ENCODE measurements at places on chromosomes 1 and 21. TPM values are rescaled to one million over a fixed set of nuclear protein-coding genes. Genes with fewer than 3 reads are reported as not detected.

The PTGS2 gene
- 11.5 TPM for total RNA-seq

The PAX7 gene
- total RNA-seq: not detected

The PPIAL4G gene
- not detected for total RNA-seq

DNA sequence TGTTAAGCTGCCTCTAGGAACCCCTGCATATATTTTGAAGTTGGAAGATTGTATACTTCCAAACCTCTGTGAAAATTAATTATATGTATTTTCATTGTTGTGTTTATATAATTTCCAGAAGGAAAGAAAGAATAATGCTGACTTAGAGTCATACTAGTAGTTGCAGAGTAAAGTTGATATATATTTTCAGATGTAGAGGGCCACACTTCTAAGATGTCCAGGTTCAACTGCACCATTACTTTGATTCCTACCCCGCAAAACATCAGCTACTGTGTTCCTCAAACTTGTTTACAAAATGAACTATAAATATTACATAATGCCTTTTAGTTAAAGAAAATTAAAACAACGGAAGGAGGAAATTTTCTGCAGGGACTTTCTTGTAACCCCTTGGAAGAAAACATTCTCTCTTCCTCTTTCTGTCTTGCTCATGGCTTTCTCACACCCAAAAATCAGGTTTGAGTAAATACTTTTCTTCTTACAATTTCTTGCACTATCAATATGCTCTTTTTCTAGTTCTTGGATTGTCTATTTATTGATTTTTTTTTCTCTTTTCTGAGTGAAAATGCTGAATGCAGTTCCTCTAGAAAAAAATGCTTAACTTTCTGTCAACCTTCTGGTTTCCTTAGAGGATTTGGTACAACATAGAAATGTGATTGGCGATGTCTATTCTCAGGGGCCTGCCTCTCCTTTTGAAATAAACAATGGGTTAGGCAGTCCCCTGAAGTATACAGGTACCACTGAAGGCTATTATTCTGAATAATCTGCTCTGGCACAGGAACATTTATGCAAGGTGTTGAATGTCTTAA is 867.8 kb downstream of the TTLL7 start:
- H3K4me3 ChIP-seq: no peak overlapping the region
- H3K4me1 ChIP-seq: no peaks in the 10 kb centered on the region
- H3K27me3 ChIP-seq: no peaks in the 10 kb centered on the region
- no peaks in the 10 kb centered on the region for H3K36me3 ChIP-seq
- DNase-seq: no peak

DNA sequence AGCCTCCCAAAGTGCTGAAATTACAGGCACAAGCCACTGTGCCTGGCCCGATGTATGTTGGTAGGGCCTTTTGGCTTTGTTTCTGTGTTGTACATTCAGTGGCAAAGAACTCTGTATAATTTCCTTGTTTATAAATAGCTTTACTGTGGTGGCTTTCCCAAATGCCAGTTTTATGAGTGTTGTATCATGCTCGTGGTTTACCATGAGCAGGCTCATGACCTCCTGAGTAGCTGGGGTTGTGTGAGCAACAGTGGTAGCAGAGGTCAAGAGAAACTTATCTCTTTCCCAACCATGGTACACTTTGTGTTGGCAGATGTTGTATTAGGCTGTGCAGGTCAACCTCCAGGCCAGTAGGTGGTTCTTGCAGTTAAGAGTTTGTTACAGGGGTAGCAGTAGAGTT is 420.4 kb upstream of the BEND5 start:
- no peak overlapping the region for H3K27ac ChIP-seq
- no peak for DNase-seq
- no peaks in the 10 kb centered on the region for H3K36me3 ChIP-seq

DNA sequence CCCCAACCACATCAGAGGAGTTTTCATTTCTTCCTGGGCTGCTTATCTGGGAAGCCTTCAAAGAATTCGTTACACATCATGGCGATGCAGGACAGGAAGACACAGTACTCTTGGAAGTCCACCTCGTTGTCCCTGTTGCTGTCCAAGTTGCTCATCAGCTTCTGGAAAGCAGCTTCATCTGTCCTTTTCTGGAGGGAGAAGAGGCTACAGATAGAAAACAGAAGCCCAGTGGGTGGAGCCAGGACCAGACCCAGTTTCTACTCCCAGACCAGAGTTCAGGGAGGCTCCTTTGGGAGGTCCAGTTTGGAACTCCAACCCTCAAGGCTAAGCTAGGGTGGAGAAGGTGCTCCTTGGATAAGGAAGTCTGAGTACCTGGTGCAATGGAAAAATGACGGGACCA is 1.9 kb downstream of the S100A4 start:
- peak overlapping the region; percentile 61 for H3K4me3 ChIP-seq
- H3K4me1 ChIP-seq: peaks cover 85% of the 10 kb centered on the region
- H3K27ac ChIP-seq: peak overlapping the region; percentile 99
- no peak for DNase-seq

DNA sequence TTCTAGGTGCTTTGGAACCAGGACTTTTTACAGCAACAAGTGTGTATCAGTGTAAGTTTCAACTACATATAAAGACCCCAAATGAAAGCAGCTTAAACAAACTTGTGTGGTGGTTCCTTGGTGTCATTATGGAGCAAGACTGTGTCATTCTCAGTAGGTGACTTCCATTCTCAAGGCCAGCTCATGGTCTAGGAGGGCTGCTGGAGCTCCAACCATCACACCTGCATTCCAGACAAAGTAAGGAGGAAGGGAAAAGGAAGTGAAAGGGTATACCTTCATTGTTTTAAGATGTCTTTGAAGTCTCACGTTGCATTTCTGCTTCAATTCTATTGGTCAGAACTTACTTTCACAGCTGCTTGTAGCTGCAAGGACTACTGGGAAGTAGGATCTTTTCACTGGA is 188.6 kb downstream of the C1orf94 start:
- no peaks in the 10 kb centered on the region for H3K36me3 ChIP-seq
- no peaks in the 10 kb centered on the region for H3K4me1 ChIP-seq
- no peak overlapping the region for H3K27ac ChIP-seq

- H3K4me1 ChIP-seq: no peaks in the 10 kb centered on the region
- no peak for DNase-seq
- no peak overlapping the region for H3K4me3 ChIP-seq
These were observed 21.9 kb upstream of the PLEKHG5 start for GRCh38 chr1:6513320-6513801.

DNA sequence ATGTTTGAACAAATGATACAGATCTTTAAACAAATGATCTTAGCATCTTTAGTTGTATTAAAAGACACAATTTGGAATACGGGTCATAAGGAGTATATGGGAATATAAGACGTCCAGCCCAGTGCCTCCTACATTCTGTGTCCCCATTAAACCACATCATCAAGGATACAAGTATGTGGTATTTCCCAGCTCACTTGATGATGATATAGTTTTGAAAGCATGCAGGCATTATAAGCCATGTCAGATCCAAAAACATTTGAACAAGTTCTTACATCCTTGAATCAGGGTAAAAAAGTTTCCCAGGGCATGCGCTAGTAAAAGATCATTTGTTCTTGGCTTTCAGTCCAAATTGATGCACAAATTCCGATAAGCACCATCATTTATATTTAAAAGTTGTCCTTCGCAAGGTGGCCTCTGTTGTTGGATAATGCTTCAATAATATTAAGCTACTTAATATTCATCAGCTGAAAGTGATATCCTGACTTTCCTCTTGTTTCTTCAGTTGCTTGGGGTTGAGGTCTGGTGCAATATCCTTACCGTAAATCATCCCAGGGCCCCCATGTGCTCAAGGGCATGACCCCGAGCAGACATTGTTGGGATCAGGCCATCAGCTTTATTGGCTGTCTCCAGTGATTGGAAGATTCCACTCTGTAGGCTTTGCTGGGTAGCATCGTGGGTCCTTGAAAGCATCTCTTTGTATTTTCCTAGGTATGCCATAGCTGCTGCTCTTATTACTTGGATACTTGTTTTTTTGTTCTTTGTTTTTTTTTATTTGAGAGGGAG is 61.8 kb downstream of the CENPF start:
- no peak overlapping the region for H3K4me3 ChIP-seq
- DNase-seq: no peak
- H3K27ac ChIP-seq: no peak overlapping the region
- no peaks in the 10 kb centered on the region for H3K27me3 ChIP-seq
- no peaks in the 10 kb centered on the region for H3K36me3 ChIP-seq

- no peak for DNase-seq
- no peaks in the 10 kb centered on the region for H3K36me3 ChIP-seq
- H3K27ac ChIP-seq: no peak overlapping the region
- H3K4me1 ChIP-seq: peaks cover 8% of the 10 kb centered on the region
These were observed 21.8 kb upstream of the APOBEC4 start for GRCh38 chr1:183674886-183675285.

All from vagina (tissue), 2 donors.